Left ventricle myocardium inferior (tissue), 1 donor: ENCODE measurements at places on chromosomes 11 and 22. TPM values are rescaled to one million over a fixed set of nuclear protein-coding genes. Genes with fewer than 3 reads are reported as not detected.

CCDC15 gene
- total RNA-seq = 0.25 TPM

GRCh38 chr22:16917144-16918003 lies 90.6 kb downstream of the GAB4 start:
- H3K4me1 ChIP-seq = no peaks in the 10 kb centered on the region
- peaks cover 97% of the 10 kb centered on the region for H3K27me3 ChIP-seq
- H3K4me3 ChIP-seq = no peak overlapping the region

- H3K27me3 ChIP-seq = no peaks in the 10 kb centered on the region
- peak overlapping the region; percentile 93 for H3K4me3 ChIP-seq
- H3K4me1 ChIP-seq = peaks cover 37% of the 10 kb centered on the region
- H3K27ac ChIP-seq = no peak overlapping the region
These were observed 1.2 kb downstream of the DPAGT1 start for GRCh38 chr11:119100246-119100970.

DNA sequence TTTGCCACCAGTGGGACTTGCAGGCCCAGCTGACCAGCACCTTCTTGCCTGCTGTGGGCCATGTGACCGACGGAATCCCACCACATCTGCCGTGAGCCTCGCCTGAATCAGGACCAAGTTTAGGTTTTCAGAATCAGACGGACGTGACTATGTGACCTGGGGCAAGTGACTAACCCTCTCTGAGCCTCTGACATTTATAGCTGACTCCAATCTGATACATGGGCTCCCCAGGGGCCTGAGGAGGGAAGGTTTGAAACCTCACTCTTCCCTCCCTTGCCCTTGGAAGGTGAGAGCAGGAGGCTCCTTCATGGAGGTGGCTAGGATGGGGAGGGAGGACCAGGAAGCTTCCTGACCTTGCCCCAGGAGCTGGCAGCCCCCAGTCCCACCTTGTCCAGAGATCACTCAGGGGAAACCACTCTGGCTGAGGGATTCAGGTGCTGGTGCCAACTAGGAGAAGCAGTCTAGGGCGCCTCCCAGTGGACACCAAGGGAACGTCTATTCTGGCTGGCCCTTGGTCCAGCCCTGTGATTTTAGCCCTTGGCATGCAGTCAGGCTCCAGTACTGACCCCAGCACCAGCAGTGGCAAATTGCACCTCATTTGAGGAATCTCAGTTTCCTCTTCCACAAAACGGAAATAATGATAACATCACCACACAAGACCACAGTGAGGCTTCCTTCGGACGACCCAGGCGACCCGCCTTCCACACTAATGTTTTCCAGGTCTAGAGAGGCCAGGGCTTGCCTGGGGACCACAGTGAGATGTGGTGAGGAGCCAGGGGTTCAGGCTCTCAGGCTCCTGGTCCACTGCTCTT lies 47.2 kb upstream of the SYT7 start:
- no peaks in the 10 kb centered on the region for H3K36me3 ChIP-seq
- peak; percentile 60 for DNase-seq
- no peaks in the 10 kb centered on the region for H3K27me3 ChIP-seq
- peaks cover 27% of the 10 kb centered on the region for H3K4me1 ChIP-seq
- H3K4me3 ChIP-seq = no peak overlapping the region
